Tongue (tissue), 3 donors: ENCODE measurements at places on chromosomes 6 and 20. TPM values are rescaled to one million over a fixed set of nuclear protein-coding genes. Genes with fewer than 3 reads are reported as not detected.

GRCh38 chr6:140464720-140465119, 1090.3 kb upstream of the CITED2 start:
- no peak for DNase-seq

GRCh38 chr6:37783856-37784584, 35.5 kb upstream of the ZFAND3 start:
- peak; percentile 61 for DNase-seq

DNA sequence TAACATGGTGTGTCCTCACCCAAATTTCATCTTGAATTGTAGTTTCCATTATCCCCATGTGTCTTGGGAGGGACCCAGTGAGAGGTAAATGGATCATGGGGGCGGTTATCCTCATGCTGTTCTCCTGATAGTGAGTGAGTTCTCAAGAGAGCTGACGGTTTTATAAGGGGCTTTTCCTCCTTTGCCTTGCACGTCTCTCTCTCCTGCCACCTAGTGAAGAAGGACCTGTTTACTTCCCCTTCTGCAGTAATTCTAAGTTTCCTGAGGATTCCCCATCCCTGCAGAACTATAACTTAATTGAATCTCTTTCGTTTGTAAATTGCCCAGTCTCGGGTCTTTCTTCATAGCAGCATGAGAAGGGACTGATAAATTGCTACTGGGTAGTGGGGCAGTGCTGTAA, 789.3 kb downstream of the FRK start:
- peak; percentile 25 for DNase-seq

ZNF217 gene
- total RNA-seq, result 17.2 TPM

DNA sequence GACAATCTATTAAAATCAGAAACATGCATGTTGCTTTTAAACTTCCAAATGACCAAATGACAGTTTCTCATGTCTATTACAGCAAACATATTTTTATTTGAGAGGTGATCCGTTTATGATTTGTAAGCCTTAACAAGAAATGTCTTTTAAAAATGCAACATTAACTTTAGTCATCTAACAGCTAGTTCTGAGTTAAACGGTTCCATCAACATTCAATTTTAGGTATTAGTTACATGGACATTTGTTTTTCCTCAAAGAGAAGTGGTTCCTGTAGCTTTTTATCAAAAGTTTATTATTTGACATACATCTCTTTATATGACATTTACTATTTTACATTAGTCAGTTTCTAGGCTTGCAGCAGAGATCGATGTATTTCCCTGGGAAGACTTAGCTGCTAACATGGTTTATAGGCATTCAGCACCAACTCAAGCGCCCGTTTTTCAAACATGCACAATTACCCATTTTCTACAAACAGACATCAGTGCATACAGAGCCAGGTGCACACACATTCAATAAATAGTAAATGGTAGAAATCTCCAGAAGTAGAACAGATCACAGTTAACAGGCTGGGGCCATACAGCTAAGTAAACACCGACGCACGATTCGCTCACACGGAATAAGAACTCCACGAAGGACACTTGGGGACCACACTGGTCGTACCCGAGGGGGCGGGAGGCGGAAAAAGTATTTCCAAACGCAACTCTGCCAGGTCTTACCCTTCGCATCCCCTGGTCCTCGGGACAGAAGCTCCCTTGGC, 882 bp downstream of the CNR1 start:
- DNase-seq, result no peak

- DNase-seq, result no peak
Observed at GRCh38 chr20:35856866-35857265, 85.1 kb downstream of the PHF20 start.

GRCh38 chr20:11718474-11719094, 199.1 kb upstream of the BTBD3 start:
- DNase-seq, result no peak

DNA sequence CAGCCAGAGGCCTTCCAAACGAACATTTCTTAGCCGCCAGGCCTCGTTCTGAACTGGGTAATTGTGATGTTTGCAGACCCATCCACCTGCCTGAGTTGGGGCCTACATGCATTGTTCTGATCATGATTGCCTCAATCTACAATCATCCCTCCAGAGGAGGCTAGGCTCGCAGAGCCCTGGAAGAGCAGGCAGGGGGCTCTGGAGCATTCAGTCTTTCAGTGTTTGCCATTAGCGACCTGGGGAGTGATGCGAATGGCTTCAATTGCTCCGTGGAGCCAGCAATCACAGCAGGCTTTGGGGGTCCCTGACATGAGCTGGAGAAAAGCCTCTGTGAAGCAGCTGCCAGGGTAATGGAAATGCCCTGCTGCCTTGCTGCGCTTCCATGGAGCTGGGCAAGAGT, 22.0 kb downstream of the SNAP25 start:
- DNase-seq, result no peak

BTNL2 gene
- total RNA-seq, result not detected

DNA sequence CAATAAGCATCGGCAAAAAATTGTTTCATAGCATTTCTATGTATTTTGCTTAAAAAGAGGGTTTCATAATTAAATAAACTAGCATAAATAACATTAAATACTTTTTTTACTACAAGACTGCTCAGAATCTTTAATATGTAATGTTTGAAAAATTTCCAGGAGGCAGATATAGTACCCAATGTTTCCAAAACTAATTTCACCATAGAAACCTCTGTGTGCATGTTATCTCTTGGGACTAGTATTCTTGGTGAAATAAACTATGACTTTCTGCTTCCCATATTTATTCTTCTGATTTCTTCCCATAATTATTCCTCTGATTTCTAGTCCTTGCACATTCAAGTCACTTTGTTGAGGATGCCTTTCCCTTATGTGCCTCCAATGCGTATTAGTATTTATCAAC, 94.5 kb downstream of the PTPRK start:
- DNase-seq, result no peak

RIMS4 gene
- total RNA-seq, result 3.7 TPM

GRCh38 chr6:147553099-147553498, 44.6 kb downstream of the SAMD5 start:
- DNase-seq, result no peak

GRCh38 chr6:124793398-124793797, 168.8 kb upstream of the RNF217 start:
- no peak for DNase-seq

DNA sequence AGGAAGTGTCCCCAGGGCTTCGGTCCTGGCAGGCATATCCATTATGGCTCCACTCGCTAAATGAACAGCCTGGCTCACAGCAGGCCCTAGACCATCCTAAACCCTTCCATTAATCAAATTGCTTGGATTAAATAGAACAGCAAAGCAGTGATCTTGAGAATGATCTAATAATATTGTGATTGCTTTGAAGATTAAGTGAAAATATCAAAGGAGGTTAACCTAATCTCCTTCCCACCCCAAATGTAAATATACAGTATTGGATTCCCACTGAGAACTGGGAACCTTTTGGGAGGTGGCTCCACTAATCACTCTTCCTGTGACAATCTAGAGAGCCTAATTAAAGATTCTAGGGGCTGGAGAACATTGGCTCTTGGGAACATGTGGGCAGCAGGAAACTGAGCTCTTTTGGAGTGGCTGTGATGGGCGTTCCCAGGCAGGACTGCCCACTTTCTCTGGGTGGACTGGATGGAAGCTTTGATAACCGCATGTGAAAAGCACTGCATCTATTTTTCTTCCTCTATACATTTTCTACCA, 68.3 kb upstream of the FRMD1 start:
- DNase-seq, result no peak

- no peak for DNase-seq
Observed at GRCh38 chr20:64228086-64228653, 27.4 kb upstream of the PCMTD2 start.

HSPA1L gene
- total RNA-seq, result 4.5 TPM

C6orf15 gene
- total RNA-seq, result 5.0 TPM

GRCh38 chr20:62598761-62599194, 43.5 kb upstream of the SLCO4A1 start:
- no peak for DNase-seq

MRPS18A gene
- 31.4 TPM for total RNA-seq

DNA sequence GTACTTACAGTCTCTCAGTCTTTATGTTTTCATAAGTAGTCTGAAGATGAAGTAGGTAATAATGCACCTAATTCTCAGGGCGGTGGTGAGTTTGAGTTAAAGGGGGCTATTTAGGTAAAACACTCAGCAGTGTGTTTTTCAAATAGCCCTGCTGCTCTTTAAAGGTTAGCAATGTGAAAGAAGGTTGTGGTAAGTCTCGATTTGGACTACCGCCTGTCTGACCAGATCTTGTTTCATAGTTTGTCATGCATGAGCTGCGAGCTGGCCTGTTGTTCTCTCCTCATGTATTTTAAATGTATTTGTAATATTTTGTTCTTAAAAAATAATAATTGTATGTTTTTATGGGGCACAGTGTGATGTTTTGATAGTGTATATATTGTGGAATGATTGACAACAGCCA, 340.2 kb downstream of the DHX35 start:
- DNase-seq, result no peak

ATP6V1G2 gene
- total RNA-seq, result 1.3 TPM

DNA sequence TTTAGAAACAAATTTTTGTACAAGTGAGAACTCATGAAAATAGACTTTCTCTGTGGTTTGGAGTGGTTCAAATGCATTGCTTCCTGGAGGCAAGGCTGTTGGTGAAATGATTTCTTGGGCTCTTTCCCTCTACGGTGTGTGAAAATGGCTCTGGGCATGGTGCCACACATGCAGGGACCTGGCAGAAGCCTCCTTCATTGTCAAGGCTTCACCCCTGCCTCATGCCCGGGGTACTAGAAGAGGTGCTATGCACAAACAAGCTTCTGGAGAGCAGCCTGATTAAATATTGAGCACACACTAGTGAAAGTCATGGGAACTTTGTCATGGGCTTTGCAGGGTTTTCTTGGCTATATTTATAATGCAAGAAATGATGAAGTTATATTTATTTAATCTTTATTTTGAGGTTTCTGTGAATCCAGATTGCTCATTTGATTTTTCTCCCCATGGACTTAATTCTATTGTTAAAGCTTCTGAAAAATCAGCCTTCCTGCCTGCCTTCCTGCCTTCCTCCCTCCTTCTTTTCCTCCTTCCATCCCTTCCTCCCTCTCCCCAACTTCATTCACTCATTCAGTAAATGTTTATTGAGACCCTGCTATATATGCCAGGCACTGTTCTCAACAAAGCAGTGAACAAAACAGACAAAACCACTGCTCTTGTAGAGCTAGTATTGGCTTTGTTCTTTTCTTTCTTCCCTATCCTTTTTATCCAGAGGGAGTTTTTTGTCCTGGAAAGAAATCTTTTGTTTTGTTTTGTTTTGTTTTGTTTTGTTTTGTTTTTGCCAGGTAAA, 21.0 kb downstream of the C6orf89 start:
- peak; percentile 47 for DNase-seq

ADGRF4 gene
- 2.6 TPM for total RNA-seq

DNA sequence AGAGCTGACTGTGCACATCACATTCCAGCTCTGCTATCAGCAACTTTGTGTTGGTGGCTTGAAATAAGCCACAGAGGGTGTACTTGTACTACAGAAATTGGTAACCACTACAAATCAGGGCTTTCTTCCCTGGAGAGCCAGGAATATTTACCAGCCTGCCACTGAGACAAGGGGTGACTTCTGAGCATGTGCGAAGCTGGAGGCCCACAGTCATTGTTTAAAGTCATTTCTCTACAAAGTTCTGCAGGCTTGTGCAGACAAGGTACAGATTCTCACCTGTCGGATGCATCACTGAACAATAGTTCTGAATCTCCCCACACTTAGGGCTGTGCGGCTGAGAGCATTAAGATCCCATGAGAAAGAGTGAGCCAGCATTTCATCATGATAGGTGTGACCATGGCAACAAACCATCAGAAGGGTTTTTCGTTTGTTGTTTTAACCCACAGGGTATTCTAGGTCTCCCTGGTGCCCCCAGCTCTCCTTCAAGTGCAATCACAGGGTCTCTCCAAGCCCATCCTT, 292.8 kb downstream of the CDC5L start:
- peak; percentile 42 for DNase-seq

GRCh38 chr6:159074120-159074684, 29.4 kb upstream of the TAGAP start:
- peak; percentile 72 for DNase-seq

- DNase-seq, result no peak
Observed at GRCh38 chr6:15290962-15291704, 45.3 kb downstream of the JARID2 start.

DNA sequence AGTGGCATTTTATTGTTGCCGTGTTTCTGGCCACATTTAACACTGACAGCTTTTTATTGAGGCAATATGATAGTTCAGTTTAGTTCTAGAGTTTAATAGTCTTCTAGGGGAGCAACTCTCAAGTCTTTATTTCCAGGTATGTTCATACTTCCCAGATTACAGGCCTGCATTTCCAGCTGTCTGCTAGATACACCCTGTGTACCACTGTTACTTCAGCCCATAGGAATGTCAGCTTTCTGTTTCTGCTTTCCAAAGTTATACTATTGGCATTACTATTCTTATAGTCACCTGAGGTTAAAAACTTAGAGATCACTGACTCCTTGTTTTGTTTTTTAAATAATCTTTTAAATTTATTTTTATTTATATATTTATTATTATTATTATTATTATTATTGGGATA, 7.6 kb downstream of the ZNF451 start:
- no peak for DNase-seq

ADTRP gene
- not detected for total RNA-seq

PCSK2 gene
- total RNA-seq, result 0.72 TPM
